Tongue (tissue), 3 donors: ENCODE measurements at places on chromosomes 2 and 18.

DNA sequence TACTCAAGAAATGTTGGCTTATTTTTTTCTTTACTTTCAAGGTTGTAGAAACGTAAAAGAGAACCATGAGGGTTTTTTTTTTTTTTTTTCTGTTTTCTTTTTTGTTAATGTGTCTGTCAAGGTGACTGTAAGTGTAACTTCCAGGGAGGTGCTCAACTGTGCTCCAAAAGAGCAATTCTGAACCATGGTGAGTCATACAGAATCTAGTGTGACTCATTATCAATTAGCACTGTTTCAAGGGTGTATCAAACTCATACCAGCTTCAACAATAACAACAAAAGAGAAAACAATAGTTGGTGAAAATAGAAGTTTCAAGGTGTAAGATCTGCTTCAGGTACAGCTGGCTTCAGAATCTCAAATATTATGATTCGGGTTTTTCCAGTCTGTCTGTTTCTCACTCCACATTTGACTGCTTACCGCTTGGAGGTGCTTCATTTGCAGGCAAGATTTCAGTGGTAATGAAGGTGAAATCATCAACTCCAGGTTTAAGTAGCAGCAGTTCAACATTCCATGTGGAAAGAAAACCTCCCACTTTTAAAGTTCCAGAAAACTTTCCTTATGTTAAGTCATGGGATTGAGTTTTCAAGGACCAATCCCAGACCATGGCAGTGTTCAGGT, 850.6 kb downstream of the CNTNAP5 start:
- DNase-seq: no peak

DNA sequence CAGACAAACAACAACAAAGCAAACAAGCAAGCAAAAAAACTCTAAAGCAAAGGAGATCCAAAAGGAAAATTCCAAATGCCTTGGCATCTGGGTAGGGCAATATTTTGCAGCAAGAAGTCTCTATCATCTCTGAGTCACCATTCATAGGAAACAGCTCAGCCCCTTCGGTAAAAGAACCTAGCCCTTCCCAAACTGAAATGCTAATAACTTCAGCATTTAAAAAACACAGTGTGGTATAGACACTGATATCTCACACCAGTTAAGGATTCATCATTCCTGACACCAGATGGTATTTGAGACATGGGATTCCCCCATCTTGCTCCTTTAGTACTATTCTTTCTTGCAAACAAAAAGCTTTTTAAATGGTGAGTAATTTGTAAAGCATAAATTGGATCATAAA, 491.8 kb downstream of the TXNL1 start:
- no peak for DNase-seq

DNA sequence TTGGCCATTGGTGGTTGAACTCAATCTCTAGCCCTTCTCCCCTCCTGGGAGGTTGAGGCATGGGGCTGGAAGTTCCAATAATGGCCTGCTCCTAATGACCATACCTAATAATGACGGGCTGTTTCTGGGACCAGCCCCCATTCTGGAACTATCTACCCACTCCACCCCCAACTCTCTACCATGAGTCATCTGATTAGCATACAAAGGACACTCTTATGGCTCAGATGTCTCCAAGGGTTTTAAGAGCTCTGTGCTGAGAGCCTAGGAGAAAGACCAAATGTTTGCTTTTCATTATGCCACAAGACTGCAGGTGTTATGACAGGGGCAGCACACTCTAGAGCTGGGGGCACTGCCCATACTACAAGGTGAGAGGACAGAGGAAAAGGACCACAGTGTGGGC, 137.0 kb upstream of the NCKAP5 start:
- no peak for DNase-seq

DNA sequence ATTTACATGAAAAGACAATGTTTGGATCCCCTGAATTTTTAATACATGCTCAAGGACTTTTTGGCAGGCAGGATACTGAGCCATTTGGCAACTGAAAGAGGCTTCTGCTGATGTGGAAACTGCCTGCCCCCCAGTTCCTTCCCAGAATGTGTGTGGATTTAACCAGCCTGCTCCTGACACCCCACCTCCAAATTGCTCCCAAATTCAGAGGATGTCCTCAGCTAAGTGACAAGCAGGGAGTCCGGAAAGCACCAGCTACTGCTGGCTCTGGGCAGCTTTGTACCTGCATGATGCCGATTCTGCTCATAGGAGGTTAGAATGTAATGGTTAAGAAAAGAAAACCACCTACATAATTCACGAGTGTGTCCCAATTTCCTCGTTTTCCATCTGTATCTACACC, 197.5 kb downstream of the CDH20 start:
- DNase-seq: no peak

DNA sequence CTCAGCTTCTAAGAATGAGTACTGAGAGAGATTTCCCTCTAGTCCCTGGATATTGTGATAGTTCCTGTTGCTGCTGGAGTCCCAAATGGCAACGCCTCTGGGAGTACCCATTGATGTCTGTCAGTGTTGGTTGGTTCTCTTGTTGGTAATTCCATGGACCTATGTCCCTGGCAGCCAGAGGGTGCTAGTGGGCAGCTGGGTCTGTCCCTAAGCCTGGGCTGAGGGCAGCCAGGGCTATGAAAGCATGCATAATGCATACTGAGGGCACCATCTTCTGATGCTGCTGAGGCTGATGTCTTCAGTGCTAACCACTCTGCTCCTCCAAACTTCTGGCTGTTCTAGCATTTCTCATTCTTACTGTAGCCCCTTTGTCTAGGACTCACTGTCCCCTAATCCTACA, 35.9 kb downstream of the NABP1 start:
- DNase-seq: no peak

DNA sequence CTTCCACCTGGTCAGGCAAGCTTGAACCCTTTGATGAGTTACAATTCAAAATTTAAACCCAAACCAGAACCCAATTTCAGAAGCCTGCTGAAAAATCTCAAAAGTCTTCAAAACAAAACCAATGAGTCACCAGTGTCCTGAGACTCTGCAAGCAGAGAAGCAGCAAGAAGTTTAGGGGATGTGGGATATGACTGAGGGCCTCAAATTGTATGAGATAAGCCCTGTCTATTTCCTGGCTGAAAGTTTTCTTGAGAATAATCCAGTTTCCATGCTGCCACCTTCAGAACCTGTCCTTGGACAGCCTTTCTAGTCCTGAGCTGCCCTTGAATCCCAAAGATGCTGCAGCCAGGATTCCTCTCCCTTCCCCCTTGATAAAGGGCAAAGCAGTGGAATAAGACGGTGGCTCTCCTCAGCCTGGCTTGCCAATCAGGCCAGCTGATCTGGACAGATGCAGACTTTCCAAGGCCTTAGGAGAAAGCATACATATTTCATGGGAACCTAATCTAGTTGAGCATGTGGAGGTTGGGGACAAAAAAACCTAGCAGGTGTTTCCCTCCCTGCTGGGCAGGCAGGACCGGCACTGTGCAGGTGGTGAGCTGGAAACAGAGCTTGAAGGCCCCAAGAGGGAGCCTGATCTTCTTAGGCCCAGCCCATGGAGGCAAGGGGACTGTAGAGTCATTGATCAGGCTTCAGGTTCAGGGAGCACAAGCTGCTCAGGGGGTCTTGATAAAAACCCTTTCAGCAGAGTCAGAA, 278.0 kb upstream of the MGAT5 start:
- no peak for DNase-seq

DNA sequence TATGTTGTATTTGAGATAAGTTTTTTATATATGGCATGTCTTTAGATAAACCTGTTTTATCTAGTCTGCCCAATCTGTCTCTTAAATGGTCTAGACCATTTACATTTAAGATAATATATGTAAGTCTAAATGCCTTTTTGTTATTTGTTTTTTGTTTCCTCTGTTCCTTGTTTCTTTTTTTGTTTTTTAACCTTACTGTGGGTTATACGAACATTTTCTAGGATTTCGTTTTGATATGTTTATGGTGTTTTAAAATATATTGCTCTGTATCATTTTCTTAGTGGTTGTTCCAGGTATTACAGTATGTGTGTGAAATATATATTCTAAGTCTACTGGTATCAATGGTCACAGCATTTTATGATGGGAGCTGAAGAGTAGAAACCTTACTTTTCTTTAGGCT, 13.3 kb downstream of the BCL2L11 start:
- DNase-seq: no peak

- DNase-seq: no peak
Measured at GRCh38 chr18:63131959-63132818, 187.4 kb downstream of the BCL2 start.

GRCh38 chr2:78979380-78980151, 45.9 kb upstream of the REG3G start:
- peak; percentile 90 for DNase-seq

- no peak for DNase-seq
Measured at GRCh38 chr2:211692689-211693088, 845.9 kb downstream of the ERBB4 start.

DNA sequence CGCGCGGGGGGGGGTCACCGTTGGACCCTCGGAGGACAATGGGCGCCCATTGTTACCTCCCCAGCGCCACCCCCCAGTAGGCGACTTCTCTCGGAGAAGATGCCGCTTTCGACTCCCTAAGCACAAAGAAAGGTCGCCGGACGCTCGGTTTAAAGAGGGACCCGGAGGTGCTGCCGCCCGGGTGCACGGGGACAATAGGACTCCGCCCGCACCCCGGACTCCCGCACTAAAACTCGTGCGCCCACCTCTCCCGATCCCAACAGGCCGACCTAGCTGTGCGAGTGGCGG, 318 bp upstream of the CDC42EP3 start:
- no peak for DNase-seq

DNA sequence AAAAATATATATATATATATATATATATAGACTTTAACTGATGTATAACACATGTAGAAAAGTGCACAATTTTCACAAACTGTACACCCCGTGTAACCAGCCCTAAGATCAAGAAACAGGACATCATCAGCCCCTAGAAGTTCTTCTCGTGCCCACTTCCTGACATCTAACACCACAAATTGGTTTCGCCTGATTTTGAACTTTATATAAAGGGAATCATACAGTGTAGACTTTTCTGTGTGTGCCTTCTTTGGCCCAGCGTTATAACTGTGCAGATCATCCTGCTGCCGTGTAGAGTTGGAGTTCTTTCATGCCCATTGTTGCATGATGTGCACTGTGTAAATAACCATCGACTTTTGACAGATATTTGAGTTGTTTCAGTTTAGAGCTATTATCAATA, 41.0 kb downstream of the SMAD7 start:
- no peak for DNase-seq

DNA sequence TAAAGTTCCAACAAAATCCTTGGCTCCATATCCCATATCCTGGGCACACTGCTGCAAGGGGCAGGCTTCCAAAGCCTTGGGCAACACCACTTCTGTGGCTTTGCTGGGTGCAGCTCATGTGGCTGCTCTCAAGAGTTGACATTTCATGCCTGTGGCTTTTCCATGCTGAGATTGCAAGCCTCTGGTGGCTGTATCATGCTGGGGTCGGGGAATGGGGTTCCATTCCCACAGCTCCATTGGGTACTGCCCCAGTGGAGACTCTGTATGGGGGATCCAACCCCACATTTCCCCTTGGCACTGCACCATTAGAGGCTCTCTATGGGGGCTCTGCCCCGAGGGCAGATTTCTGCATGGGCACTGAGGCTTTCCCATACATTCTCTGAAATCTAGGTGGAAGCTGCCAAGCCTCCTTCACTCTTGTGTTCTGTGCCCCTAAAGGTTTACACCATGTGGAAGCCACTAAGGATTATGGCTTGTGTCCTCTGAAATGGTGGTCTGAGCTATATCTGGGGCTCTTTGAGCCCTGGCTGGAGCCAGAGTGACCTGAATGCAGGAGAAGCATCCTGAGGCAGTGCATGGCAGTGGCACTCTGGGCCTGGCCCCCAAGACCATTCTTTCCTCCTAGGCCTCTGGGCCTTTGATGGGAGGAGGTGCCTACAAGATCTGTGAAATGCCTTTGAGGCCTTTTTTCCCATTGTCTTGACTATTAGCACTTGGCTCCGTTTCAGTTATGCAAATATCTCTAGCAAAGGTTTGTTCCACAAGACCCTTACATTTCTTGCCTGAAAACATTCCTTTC, 107.9 kb downstream of the PTGR3 start:
- no peak for DNase-seq

DNA sequence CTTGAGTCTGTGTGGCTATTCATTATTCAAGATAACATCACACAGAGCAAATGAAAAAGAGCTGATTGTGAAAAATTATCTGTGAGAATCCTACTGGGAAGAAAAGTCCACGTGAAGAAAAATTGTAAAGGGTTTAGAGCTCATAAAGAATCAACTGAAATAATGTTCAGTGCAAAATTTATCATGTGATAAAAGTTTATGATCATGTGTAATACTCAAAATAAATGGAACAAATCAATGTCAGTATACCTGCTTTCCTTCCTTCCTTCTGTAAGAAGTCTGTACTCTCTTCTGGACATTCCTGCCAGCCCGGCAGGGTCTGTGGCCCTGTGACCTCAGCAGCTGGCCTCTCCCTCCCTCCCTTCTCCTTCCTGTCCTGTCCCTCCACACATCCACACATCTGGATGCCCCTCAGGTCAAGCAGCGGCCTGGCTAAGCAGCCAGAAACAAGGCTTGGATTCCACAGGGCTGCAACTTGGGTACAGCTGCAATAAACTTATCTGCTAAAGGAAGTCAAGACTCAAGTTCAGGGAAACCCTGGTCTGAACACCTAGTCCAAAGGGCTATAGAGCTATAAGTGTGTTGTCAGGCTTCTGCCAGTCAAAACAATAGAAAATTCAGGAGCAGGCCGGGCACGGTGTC, 172.1 kb downstream of the MREG start:
- no peak for DNase-seq

DNA sequence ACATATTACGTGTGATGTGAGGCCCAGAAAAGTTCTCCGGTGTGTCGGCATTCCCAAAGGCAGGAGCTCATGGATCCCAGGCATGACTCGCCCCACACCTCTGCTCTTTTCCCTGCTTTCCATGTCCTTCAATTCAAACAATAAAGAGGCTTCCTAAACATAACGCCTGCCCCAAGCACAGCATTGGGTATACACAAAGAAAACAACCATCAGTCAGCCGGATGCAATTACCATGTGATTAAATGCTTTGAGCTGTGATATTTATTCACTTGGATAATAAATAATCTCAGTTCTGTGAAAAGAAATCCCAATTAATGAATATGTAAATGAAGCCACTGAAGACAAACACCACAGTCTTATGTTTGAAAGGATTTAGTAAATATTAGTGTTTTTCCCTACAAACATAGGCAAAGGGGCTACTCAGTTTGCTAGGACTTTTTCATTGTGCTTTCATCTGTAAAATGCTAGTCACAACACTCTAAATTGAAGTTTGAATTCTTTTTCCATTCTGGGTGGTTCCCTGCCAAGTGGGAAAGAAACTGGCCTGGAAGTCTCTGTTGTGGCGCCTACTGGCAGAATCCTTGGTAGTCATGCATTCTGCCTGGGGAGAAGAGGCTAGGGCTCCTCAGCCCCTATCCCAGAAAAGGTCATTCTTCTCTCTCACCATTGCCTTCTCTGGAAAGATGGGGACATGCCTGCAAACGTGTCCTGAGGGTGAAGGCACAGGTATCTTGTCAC, 144.7 kb downstream of the COL6A3 start:
- no peak for DNase-seq
